ENCODE measurements at places on chromosomes 4 and X. TPM values are rescaled to one million over a fixed set of nuclear protein-coding genes. Genes with fewer than 3 reads are reported as not detected.

GRCh38 chr4:182917182-182918043, at the start of gene DCTD:
TSS of gene DCTD (minus strand) at chr4:182917386. CDS start at chr4:182915568, 1,818 bp downstream.
- H3K27ac ChIP-seq: peak within 1 kb of the TSS; percentile 95
- peaks cover 36% of the 10 kb centered on the region for H3K4me1 ChIP-seq
- H3K4me3 ChIP-seq: peak within 1 kb of the TSS; percentile 89
- H3K27me3 ChIP-seq: no peaks in the 10 kb centered on the region
- H3K36me3 ChIP-seq: no peaks in the 10 kb centered on the region
- peak; percentile 88 for DNase-seq

Gene VEGFC
- total RNA-seq: not detected

DNA sequence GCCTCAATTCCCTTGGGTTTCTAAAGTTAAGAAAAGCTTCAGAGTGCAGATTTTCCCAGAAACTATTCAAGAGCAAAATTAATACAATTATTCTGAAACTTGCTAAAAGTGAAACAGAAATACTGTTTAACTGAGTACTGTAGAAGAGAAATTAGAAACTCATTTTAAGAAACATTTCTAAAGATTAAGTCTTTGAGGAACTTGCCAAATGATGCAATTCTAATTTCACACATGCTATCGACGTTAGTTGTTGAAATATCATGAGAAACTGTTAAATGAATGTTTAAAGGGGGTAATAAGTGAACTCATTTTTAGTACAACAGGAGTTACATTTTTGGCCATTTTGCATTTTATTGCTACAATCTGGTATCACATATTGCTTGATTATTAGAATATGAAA, 125.3 kb upstream of the MAOA start:
- no peak overlapping the region for H3K4me3 ChIP-seq
- no peaks in the 10 kb centered on the region for H3K27me3 ChIP-seq
- H3K27ac ChIP-seq: no peak overlapping the region
- H3K4me1 ChIP-seq: no peaks in the 10 kb centered on the region

Gene TCEAL6
- total RNA-seq: not detected

- no peak for DNase-seq
- H3K4me1 ChIP-seq: no peaks in the 10 kb centered on the region
- no peaks in the 10 kb centered on the region for H3K27me3 ChIP-seq
- H3K4me3 ChIP-seq: no peak overlapping the region
Observed at GRCh38 chr4:148289740-148290139, 152.5 kb downstream of the NR3C2 start.

GRCh38 chrX:128728943-128729342, 676.7 kb upstream of the ACTRT1 start:
- no peaks in the 10 kb centered on the region for H3K36me3 ChIP-seq
- H3K27me3 ChIP-seq: no peaks in the 10 kb centered on the region
- no peak for DNase-seq
- no peaks in the 10 kb centered on the region for H3K4me1 ChIP-seq
- H3K4me3 ChIP-seq: no peak overlapping the region
- H3K27ac ChIP-seq: no peak overlapping the region

GRCh38 chrX:153926858-153927671, 1.0 kb upstream of the ARHGAP4 start:
- H3K4me3 ChIP-seq: peak overlapping the region; percentile 86
- peak overlapping the region; percentile 91 for H3K27ac ChIP-seq
- DNase-seq: peak; percentile 86
- H3K36me3 ChIP-seq: no peaks in the 10 kb centered on the region

Gene PRAF2
- 13.1 TPM for total RNA-seq

DNA sequence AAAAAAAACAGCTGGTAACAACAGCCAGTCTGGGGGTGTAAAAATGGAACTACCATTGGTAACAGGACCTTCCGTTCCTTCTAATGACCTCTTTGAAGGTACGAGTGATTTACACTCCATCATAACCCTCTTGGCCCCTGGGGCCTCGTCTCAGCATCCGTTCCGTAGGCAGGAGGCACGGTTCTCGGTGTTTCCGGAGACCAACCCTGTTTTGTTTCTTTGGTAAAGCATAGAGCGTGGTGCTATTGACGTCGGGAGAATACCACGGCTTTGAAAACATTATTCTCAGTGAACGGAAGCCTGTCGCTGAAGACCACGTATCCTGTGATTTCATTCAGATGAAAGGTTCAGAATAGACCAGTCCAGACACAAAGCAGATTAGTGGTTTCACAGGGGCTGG, 198.9 kb downstream of the ASMT start:
- H3K4me3 ChIP-seq: no peak overlapping the region
- no peak for DNase-seq
- H3K27me3 ChIP-seq: no peaks in the 10 kb centered on the region
- no peak overlapping the region for H3K27ac ChIP-seq
- no peaks in the 10 kb centered on the region for H3K4me1 ChIP-seq

GRCh38 chr4:6896035-6896434, 13.6 kb upstream of the TBC1D14 start:
- no peak for DNase-seq
- no peaks in the 10 kb centered on the region for H3K36me3 ChIP-seq
- no peak overlapping the region for H3K4me3 ChIP-seq
- no peaks in the 10 kb centered on the region for H3K27me3 ChIP-seq
- H3K4me1 ChIP-seq: peaks cover 47% of the 10 kb centered on the region

DNA sequence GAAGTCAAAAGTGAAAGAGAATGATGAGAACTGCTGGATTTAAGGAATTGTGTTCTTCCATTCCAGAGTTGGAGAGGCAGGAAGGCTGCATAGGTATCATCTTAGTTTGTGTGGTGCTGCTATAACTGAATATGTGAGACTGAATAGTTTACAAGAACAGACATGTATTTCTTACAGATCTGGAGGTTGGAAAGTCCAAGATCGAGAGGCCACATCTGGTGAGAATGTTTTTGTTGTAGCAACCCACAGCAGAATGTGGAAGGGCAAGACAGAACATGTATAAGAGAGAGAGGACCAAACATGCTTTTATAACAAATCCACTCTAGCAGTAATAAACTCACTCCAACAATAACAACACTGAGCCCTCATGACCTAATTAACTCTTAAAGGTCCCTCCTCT, 408.6 kb downstream of the FAM47B start:
- H3K4me1 ChIP-seq: no peaks in the 10 kb centered on the region
- DNase-seq: no peak
- H3K27ac ChIP-seq: no peak overlapping the region
- no peak overlapping the region for H3K4me3 ChIP-seq

Gene GTPBP6
- total RNA-seq: 78.5 TPM

DNA sequence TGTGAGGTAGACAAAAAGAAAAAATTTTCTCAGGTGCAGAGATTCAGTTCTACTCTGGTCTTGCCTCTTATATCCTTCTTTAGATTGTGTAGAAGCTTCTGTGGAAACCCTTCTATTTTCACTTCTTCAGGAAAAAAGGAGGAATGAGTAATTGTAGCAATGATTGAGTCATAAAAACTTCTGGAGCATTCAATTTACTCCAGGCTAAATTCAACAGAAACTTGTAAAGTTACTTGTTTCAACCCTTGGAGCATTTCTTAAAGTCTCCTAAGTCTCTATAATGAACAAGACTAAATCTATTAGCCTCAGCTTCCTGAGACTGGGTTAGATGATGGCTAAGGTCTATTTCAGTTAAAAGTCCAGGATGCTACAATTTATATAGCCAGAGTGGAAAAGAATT, 29.9 kb downstream of the BOD1L1 start:
- H3K27ac ChIP-seq: no peak overlapping the region
- no peaks in the 10 kb centered on the region for H3K27me3 ChIP-seq
- no peak overlapping the region for H3K4me3 ChIP-seq
- H3K4me1 ChIP-seq: no peaks in the 10 kb centered on the region
- no peak for DNase-seq

DNA sequence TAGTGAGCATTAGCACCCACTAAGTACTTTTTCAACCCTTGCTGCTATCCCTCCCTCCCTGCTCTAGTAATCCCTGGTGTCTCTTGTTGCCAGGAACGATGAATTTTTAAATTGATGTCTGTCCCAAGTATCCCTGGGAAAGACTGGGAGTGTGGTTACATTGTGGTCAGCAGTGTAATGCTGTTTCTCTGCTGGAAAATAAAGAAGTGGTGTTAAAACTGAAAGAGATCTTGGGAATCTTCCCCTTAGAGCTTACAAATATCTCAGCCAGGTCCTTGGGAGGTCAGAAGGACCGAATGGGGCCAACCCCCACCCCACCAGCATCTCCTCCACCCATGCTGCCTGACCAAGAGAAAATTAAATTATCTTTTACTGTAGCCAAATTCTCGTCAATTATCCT, 174.5 kb upstream of the MXRA5 start:
- no peak overlapping the region for H3K27ac ChIP-seq
- no peak for DNase-seq
- H3K27me3 ChIP-seq: no peaks in the 10 kb centered on the region
- no peaks in the 10 kb centered on the region for H3K4me1 ChIP-seq
- no peaks in the 10 kb centered on the region for H3K36me3 ChIP-seq

Measured in CD8-positive, alpha-beta memory T cell (primary cell).